ENCODE measurements at places on chromosomes 11 and 22. TPM values are rescaled to one million over a fixed set of nuclear protein-coding genes. Genes with fewer than 3 reads are reported as not detected.

- no peaks in the 10 kb centered on the region for H3K36me3 ChIP-seq
- no peak for DNase-seq
- no peaks in the 10 kb centered on the region for H3K4me1 ChIP-seq
- H3K4me3 ChIP-seq = no peak overlapping the region
- H3K27ac ChIP-seq = no peak overlapping the region
- H3K27me3 ChIP-seq = peaks cover 5% of the 10 kb centered on the region
These were observed 43.3 kb upstream of the NUP50 start for GRCh38 chr22:45120440-45120839.

- H3K27ac ChIP-seq = no peak overlapping the region
- peaks cover 26% of the 10 kb centered on the region for H3K4me1 ChIP-seq
- peaks cover 3% of the 10 kb centered on the region for H3K36me3 ChIP-seq
- H3K4me3 ChIP-seq = no peak overlapping the region
- H3K27me3 ChIP-seq = no peaks in the 10 kb centered on the region
- no peak for DNase-seq
These were observed 39.4 kb downstream of the ZBTB16 start for GRCh38 chr11:114098927-114099326.

The OR8G1 gene
- not detected for total RNA-seq

GRCh38 chr11:115458877-115459276, 45.3 kb downstream of the CADM1 start:
- H3K4me3 ChIP-seq = no peak overlapping the region
- no peak for DNase-seq
- no peaks in the 10 kb centered on the region for H3K27me3 ChIP-seq

The SYT13 gene
- not detected for total RNA-seq

DNA sequence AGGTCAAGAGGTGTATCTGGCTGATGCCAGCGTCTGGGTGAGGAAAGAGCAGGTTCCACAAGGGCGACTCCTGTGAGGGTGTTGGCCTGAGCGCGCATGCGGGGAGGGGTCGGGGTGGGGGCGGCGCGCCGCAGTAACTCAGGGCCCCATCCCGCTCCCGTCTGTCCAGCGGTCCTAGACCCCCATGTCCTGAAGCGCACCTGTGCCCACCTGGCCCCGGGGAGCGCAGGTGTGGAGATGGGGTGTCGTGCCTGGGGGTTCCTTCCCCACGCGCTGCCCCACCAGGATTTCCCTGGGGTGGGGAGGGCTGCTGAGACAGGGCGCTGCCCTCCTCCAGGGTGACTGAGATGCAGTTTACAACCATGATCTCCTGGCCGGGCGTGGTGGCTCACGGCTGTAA, 20.9 kb downstream of the RNH1 start:
- H3K27me3 ChIP-seq = no peaks in the 10 kb centered on the region
- DNase-seq = no peak
- H3K4me3 ChIP-seq = no peak overlapping the region
- H3K36me3 ChIP-seq = no peaks in the 10 kb centered on the region
- H3K4me1 ChIP-seq = no peaks in the 10 kb centered on the region
- no peak overlapping the region for H3K27ac ChIP-seq

GRCh38 chr22:37218771-37219411, 6.6 kb upstream of the SSTR3 start:
- DNase-seq = peak; percentile 83
- peak overlapping the region; percentile 94 for H3K27ac ChIP-seq
- H3K4me3 ChIP-seq = peak overlapping the region; percentile 78
- H3K36me3 ChIP-seq = peaks cover 73% of the 10 kb centered on the region

The SLC22A12 gene
- total RNA-seq = not detected

DNA sequence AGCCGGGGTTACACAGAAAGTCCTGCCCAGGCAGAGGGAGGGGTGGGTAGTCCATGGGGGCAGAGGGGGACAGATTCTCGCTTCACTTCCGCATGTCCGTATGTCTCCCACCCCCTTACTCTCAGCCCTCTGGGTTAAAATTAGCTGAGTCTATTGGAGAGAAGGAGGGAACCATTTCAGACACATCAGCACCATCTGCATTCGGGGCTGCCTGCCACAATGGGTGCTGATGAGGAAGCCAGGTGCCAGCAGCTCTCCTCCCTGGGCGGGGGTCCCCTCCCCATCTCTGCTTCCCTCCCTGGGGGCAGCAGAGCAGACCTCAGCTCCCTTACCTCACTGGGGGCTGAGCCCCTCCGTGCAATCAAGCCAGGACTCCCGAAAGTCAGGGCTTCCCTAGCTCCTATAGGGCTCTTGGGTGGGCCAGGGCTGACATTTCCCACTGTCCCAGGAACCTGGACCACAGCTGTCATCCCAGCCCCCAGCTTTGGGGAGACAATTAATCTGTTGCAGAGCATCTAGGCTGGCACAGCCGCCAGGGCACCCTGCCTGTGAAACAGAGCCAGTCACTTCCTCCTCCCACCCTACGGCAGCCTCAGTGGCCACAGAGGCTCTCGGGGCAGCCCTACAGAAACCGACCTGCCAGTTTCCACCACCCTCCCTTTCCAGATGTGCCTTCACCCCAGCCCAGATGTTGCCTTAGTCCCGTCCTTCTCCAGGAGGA, 67.3 kb downstream of the PDE2A start:
- no peaks in the 10 kb centered on the region for H3K4me1 ChIP-seq
- no peak for DNase-seq
- no peaks in the 10 kb centered on the region for H3K36me3 ChIP-seq

DNA sequence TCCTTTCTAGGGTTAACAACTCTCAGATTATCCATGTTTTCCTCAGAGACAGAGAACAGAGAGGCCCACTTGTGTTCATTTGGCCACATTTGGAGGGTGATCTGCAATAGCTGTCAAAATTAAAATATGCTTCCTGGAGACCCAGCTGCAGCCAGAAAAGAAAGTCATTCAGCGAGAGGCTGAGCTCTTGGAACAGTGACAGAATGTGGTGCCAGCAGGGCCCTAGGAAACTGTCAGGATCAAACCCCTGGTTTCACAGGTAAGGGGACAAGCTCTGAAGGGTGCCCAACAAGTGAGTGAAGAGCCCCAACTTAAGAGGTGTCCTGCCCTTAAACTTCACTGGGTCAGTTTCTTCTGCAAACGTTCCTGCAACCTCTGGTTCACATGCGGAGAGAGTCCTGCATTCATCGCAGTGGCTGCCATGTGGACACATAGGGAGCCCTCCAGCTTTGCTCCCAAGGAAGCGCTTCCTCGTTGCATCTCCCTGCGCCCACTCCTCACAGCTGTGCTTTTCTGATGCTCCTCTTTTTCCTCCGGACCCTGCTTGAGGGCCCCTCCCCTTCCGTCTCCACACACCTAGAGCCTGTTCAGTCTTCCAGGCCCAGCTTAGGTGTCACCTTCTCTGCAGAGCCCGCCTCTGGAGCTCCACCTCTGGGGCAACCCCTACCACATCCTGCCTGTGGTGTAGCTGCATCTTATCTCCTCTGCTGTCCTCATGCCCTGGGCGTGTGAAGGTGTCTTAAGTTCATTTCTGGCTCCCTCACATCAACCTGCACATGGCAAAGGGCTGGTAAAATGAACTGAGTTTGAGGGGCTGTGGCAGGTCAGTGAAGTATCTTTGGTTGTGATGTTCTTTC, 3.9 kb downstream of the UCP3 start:
- peak; percentile 90 for DNase-seq
- peaks cover 14% of the 10 kb centered on the region for H3K36me3 ChIP-seq
- no peaks in the 10 kb centered on the region for H3K27me3 ChIP-seq
- H3K27ac ChIP-seq = peak overlapping the region; percentile 90
- peaks cover 60% of the 10 kb centered on the region for H3K4me1 ChIP-seq

DNA sequence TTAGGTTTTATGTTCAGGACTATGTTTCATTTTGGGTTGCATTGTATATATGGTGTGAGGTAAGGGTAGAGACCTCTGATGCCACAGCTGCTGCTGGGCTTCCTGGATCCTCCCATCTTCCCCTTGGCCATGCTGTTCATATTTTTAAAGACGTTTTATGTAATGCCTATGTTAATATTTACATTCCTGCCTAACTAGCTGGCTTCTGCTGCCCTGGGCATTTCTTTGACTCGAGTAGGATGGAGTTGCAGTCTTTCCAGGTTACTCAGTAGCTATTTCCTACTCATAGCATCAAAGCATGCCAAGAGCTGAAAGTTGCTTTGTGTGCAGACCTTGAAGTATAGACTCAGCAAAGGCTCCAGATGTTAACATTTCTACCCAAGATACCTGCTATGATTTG, 220.5 kb upstream of the CADM1 start:
- H3K4me3 ChIP-seq = no peak overlapping the region
- no peaks in the 10 kb centered on the region for H3K4me1 ChIP-seq
- H3K36me3 ChIP-seq = no peaks in the 10 kb centered on the region
- no peak overlapping the region for H3K27ac ChIP-seq
- H3K27me3 ChIP-seq = peaks cover 7% of the 10 kb centered on the region

The GLB1L2 gene
- total RNA-seq = 3.9 TPM

DNA sequence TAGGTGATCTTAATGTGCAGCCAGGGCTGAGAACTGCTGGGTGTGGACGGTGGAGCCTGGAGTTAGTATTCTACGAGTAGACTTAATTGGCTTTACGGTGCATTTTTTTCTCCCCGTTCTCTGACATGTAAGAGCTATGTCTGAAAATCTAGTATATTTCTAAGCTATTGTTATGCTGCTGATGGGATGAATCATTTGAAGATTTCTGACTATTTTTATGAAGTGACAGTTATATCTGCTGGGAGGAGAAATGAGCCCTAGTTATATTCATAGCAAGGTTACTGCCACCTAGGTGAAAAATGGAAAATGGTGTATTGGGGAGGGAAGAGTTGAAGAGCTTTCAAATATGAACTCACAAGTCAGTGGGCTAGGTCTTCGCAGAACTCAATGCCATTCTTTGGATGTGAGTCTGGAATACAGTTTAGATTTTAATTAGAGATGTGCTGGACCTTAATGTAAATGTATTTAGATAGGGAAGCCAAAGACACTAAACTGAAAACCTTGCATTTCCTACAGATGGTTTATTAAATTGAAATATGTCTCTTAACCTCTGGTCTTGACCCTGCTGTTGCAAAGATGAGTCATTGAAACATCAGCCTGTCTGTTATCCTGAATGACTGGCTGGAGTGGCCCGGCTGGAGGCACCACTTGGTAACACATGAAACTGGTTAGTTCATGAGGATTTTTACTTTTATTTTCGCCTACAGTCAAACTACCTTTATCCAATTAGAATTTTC, 293.7 kb downstream of the DDX10 start:
- H3K4me3 ChIP-seq = no peak overlapping the region
- peak; percentile 37 for DNase-seq
- no peaks in the 10 kb centered on the region for H3K36me3 ChIP-seq
- H3K27me3 ChIP-seq = no peaks in the 10 kb centered on the region
- no peak overlapping the region for H3K27ac ChIP-seq

The FOLR2 gene
- total RNA-seq = not detected

The MS4A1 gene
- total RNA-seq = not detected

DNA sequence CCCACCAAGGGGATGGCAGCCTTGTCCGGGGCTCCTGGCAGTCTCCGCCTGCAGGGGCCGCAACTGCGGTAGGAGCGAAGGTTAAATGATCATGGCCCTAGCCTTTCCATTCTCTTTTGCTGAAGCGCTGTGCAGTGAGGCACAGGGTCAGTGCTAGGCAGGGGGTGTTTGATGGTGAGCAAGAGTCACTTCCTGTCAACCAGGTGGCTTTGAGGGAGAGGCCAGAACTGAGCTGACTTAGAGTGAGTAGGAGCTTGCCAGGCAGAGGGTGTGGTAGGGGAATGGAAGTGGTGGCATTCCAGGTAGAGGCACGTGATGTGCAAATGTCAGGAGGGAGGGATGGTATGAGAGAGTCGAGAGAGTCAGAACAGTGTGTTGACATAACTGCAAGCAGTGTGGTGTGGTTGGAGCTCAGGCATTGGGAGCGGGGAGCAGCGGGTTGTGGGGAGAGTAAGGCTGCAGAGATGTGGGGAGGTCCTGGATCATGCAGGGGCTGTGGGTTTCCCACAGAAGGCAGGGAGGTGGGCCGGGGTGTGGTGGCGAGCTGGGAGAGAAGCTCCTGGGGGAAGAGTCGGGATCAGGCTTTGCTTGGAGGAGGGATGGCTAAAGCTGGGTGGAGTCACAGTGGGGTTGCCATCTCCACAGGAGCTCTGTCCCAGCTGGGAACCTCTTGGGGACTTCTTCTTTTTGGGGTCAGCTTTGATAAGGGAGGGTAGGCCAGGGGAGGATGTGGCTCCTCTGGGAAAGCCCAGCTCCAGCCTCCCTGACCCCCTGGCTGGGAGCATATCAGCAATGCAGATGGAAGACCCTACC, 33.3 kb downstream of the AMPD3 start:
- H3K4me1 ChIP-seq = peaks cover 24% of the 10 kb centered on the region
- H3K27ac ChIP-seq = peak overlapping the region; percentile 74

The ALDH3B1 gene
- not detected for total RNA-seq

The ANO1 gene
- not detected for total RNA-seq

DNA sequence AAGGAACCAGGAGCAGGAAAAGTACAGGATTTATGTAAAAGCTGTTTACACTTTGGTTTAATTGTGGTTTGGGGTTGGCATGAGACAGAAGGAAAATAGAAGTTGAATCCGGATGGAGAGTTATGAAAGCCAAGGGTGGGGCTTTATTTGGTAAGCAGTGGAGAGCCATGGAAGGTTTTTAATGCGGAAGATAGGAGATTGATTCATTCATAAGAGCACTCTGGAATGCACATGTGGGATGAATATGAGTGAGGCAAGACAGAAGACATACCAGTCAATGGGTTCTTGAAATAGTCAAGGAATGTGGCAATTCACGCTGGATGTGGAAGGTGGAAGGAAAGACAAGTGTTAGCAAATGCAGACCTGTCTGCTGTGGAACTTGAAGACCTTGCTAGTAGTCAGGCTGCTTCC, 9.3 kb upstream of the GLB1L3 start:
- H3K36me3 ChIP-seq = peaks cover 7% of the 10 kb centered on the region
- no peak for DNase-seq
- H3K27me3 ChIP-seq = no peaks in the 10 kb centered on the region

The TBX10 gene
- not detected for total RNA-seq

The TANGO2 gene
- 22.8 TPM for total RNA-seq

GRCh38 chr11:110438017-110438416, 8.3 kb downstream of the FDX1 start:
- H3K4me1 ChIP-seq = peaks cover 56% of the 10 kb centered on the region
- no peak overlapping the region for H3K4me3 ChIP-seq
- peaks cover 59% of the 10 kb centered on the region for H3K36me3 ChIP-seq

GRCh38 chr11:71286701-71287643, 34.6 kb upstream of the SHANK2 start:
- no peak overlapping the region for H3K27ac ChIP-seq
- no peak overlapping the region for H3K4me3 ChIP-seq
- H3K36me3 ChIP-seq = no peaks in the 10 kb centered on the region
- no peak for DNase-seq
- H3K27me3 ChIP-seq = no peaks in the 10 kb centered on the region

The THRSP gene
- total RNA-seq = not detected

DNA sequence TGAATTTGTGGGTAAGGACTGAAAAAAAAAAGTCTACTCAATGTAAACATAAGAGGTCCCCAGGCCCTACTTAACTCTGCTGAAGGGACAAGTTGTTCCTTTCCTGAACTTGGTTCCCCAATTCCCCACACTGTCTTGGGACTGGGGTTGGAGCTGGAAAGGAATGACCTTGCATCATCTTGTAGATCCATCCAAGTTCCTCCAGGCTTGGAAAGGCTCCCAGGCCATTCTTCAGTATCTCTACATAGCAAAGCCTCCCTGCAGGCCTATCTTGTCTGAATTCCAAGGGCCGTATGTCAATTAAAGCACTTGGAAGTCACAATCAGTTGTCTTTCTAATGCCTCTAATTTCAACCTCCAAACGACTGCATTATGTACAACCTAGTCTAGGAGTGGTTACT, 361.2 kb downstream of the TMEM135 start:
- no peaks in the 10 kb centered on the region for H3K4me1 ChIP-seq
- DNase-seq = no peak
- peaks cover 8% of the 10 kb centered on the region for H3K27me3 ChIP-seq

Data from activated CD4-positive, alpha-beta T cell treated with anti-CD3 and anti-CD28 coated beads for 36 hours (primary cell).